D341Med (cell line): ENCODE measurements at places on chromosomes 3 and 15.

- DNase-seq: no peak
These were observed 208.8 kb downstream of the RPLP1 start for GRCh38 chr15:69661446-69661845.

DNA sequence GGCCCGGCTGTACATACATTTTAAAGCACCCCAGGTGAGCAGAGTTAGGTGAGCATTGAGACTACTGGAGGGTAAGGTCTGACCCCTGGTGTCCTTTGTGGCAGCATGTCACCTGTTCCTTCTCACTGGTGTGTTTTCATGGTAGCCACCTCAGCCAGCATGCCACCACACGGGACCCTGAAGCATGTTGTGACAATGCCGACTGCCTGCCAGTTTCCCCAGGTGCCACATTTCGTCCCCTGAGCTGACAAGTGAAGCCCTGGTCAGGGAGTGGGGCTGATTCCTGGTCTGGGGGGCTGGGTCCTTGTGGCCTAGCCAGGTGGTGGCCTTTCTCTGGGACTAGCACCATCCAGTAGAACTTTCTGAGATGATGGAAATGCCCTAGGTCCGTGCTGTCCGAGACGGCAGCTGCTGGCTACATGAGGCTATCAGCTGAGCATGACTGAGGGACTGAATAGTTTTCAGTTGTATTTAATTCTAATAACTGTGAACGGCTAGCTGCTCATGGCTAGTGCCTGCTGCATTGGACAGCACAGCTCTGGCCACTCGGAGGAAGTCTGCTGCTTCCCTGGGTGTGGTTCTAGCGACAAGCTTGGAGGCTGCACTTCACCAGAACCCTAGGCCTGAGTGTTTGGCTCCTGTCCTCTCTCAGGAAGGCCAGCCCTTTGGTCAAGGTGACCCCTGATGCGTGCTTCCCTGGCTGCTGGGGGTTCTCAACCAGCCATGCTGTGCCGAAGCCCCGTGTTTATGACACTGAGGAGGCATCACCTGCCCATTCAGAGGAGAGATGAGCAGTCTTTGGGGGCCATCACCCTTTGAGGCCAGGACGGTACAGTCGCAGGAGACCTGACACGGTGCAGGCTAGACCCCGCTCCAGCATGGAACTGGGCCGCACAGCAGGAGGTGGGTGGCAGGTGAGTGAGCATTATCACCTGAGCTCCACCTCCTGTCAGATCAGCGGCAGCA is 3.9 kb downstream of the C3orf22 start:
- DNase-seq: peak; percentile 6

GRCh38 chr15:63449731-63450130 is 54.7 kb upstream of the USP3 start:
- no peak for DNase-seq

GRCh38 chr15:65290228-65290627 is 3.5 kb upstream of the PARP16 start:
- no peak for DNase-seq

DNA sequence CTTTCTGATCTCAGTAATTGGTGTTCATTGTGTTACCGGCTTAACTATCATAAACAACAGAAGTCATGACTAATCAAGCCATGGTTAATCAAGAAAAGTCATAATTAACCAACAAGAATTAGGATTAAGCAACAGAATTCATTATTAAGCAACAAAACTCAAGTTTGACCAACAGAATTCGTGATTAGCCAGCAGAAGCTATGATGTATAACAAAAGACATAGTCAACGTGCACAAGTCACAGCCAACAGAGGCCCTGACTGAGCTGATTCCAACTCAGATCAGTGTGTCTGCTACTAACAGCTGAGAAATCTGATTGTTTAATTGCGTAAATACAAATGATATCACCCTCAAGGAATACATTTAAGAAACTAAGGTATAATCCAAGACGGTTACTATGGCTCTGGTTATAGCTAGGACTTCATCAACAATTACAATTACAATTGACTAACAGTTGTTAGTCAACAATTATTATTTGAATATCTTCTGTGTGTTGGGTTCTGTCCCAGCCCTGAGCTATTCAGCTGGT is 67.7 kb downstream of the RARB start:
- no peak for DNase-seq

- no peak for DNase-seq
These were observed 667.6 kb downstream of the NAALADL2 start for GRCh38 chr3:175526609-175527280.
